Left kidney (tissue), 8 donors: ENCODE measurements at places on chromosomes 7 and 10. TPM values are rescaled to one million over a fixed set of nuclear protein-coding genes. Genes with fewer than 3 reads are reported as not detected.

The PTPRZ1 gene
- 3.5 TPM for polyA plus RNA-seq

The CPA1 gene
- 1.9 TPM for polyA plus RNA-seq

The ARHGEF35 gene
- 24.0 TPM for polyA plus RNA-seq

GRCh38 chr7:81990395-81990794, 220.5 kb upstream of the HGF start:
- no peak for DNase-seq

DNA sequence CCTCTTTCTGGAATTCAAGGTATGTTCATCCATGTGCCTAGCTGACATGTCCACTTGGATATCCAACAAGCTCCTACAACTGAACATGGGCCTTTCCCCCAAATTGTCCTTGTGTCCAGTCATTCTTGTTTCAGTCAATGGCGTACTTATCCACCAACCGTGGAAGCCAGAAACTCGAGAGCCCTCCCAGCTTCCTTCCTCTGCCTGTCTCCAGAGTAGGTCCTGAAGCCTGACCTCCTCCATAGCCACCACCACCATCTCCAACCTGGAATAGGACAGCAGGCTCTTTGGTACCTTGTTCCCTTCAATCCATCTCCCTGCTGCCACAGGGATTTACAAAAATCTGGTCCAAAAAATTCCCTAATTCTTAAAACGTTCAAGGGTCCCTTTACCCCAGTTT, 305.1 kb downstream of the RPS24 start:
- DNase-seq: no peak

DNA sequence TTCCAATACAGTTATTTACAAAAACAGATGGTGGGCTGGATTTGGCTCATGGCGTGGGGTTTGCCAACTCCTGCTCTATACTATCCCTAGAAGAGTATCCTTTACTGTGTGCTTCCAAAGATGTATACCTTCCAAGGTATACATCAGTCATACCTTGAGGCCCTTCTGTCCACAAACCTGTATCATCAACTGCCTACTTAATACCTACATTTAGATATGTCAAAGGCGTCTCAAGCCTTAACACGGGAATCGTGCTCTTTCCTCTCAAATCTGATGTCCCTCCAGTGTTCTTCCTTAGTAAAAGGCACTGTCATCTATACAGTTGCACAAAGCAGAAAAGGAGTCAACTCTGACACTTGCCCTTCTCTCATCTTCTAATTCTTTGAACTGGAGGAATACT, 36.9 kb downstream of the NAMPT start:
- no peak for DNase-seq

DNA sequence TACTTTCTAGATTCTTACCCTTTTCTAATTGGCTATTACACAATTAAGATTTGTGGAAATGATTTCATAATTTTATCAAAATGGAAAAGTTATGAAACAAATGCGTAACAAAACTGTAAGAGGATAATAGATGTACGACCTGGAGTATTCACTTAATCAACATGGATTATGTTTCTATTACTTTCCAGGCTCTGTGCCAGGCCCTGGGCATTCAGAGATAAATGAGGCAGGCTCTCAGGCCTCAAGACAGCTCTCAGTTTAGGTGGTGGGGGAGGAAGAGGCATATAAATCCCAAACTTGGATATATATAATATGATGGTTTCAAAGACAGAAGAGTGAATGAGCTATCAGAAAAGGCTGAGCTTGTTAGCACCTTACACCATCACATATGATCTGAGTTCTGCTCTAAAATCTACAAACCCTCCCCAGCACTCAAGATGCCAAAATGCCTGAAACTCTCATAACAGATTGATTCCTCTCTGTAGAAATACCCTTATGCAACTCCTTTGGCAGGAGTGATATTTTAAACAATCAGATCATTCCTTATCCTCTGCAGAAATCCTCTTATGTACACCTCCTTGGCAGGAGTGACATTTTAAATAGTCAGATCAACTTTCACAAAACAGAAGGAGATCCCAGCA, 42.5 kb downstream of the ACBD5 start:
- DNase-seq: no peak

DNA sequence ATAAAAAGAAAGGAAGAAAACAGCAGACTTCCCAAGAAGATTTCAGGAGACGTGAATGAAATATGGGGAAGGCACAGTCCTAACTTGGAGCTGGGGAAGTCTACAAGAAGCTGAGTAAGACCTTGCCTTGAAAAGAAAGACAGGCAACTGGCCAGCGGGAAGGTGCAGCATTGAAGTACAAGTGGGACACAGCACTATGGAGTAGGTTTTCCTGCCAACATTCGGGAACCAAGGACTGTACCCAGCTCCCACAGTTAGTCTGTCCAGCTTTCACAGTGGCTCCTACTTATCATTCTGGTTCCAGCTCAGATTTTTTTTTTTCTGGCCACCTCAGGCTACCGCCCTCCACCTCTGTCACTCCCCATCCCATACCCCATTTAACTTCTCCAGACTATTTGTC, 10.0 kb downstream of the HPS1 start:
- no peak for DNase-seq
